ENCODE measurements at places on chromosomes 2 and 18.

- DNase-seq = no peak
Measured at GRCh38 chr2:42957861-42958301, 165.5 kb upstream of the HAAO start.

DNA sequence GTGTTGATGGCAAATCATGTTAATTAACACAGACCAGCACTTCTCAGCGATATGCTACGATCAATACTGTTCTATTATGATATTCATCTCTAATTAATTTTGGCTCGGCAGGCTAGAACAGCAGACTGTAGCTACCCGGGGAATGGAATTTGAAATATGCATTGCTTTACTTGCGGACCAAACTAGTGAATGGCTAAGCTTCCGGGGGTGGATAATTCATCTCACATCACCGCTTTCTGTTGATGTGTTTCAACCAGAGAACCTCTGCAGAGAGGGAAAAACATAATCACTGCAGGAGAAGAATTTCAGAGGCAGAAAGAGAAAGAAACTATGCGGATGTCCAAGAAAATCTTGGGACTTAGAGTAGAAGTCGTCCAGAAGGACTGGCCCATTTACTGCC, 490.9 kb downstream of the STK39 start:
- DNase-seq = peak; percentile 7

- DNase-seq = no peak
Measured at GRCh38 chr2:96100893-96101304, 15.5 kb downstream of the ADRA2B start.

- no peak for DNase-seq
Measured at GRCh38 chr18:60996326-60996725, 336.9 kb upstream of the CDH20 start.

GRCh38 chr2:155485141-155485842, 786.8 kb downstream of the KCNJ3 start:
- no peak for DNase-seq
